Uterus (tissue), 4 donors: ENCODE measurements at places on chromosomes 12 and 14. TPM values are rescaled to one million over a fixed set of nuclear protein-coding genes. Genes with fewer than 3 reads are reported as not detected.

GYS2 gene
- not detected for total RNA-seq

DNA sequence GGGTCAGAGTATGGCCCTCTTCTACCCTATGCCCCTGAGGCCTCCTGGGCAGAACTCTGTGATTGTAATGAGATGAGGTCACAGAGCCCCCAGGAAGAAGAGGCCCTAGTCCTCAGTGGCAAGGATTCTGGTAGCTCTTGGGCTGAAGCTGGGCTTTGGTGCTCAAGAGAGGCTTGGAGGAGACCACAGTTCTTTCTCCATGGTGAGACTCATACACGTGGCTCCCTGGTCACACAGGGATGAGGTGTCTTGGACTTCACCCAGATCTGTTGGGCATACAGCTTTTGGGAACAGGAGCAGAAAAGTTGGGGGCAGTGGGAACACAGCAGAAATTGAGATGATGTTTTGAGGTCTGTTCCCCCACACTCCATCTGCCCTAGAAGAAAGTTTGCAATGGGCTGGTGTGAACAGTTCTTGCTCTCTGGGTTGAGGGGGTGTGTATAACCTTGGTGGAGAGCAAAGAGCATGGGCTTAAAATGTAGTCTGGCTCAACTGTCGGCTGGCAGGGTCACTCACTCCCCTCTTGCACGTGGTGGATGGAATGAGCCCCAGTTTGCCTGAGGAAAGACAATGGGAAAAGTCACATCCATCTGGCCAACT, at the start of gene KRT86:
Gene KRT86, plus strand, starts transcription at position 125 of the 600 bp plus-strand sequence. CDS start 27,272 bp downstream, outside the sequence.
- no peaks in the 10 kb centered on the region for H3K27me3 ChIP-seq
- no peak within 1 kb of the TSS for H3K4me3 ChIP-seq
- H3K27ac ChIP-seq = no peak within 1 kb of the TSS
- no peaks in the 10 kb centered on the region for H3K36me3 ChIP-seq
- H3K4me1 ChIP-seq = no peaks in the 10 kb centered on the region

GRCh38 chr12:56028511-56029165, 7.8 kb downstream of the IKZF4 start:
- no peak overlapping the region for H3K4me3 ChIP-seq
- H3K4me1 ChIP-seq = no peaks in the 10 kb centered on the region
- no peaks in the 10 kb centered on the region for H3K27me3 ChIP-seq
- no peak overlapping the region for H3K27ac ChIP-seq

PLCZ1 gene
- not detected for total RNA-seq

- H3K36me3 ChIP-seq = no peaks in the 10 kb centered on the region
- H3K27me3 ChIP-seq = no peaks in the 10 kb centered on the region
- DNase-seq = no peak
- H3K4me3 ChIP-seq = no peak overlapping the region
Observed at GRCh38 chr14:20524027-20524426, 18.7 kb downstream of the RNASE10 start.

ADSS1 gene
- not detected for total RNA-seq

DNA sequence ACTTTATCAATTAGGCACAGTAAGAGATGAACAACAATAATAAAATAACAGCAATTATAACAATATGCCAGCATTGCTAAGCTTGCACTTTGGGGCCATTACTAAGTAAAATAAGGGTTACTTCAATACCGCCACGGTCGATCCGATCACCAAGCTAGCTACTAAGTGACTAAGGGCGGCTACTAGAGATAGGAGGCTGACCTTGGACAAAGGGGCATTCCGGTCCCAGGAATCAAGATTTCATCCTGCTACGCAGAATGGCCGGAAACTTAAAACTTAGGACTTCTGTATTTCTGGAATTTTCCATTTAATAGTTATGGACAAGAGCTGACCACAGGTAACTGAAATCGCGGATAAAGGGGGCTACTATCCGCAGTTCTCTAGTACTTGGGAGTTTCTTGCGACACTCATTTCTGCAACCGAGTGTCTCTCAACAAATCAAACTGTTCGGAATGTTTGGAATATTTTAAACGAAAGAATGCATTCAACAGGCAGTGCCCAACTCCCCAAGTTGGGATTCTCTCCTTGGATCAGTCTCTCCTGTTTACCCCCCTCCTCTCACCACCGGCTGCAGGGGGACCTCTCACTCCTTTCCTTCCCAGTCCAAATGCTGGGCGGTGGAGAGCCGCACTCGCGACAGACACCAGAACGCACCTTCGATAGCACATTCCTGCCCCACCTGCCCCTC, 650 bp downstream of the HEBP1 start:
- peak overlapping the region; percentile 61 for H3K4me3 ChIP-seq
- H3K4me1 ChIP-seq = no peaks in the 10 kb centered on the region
- no peak for DNase-seq
- peak overlapping the region; percentile 89 for H3K27ac ChIP-seq

GRCh38 chr12:117010693-117011451, 88.3 kb downstream of the TESC start:
- H3K27ac ChIP-seq = no peak overlapping the region
- H3K4me3 ChIP-seq = no peak overlapping the region
- no peak for DNase-seq
- no peaks in the 10 kb centered on the region for H3K27me3 ChIP-seq
- H3K36me3 ChIP-seq = no peaks in the 10 kb centered on the region

- no peak for DNase-seq
- no peaks in the 10 kb centered on the region for H3K4me1 ChIP-seq
- no peaks in the 10 kb centered on the region for H3K36me3 ChIP-seq
- H3K4me3 ChIP-seq = no peak overlapping the region
- no peaks in the 10 kb centered on the region for H3K27me3 ChIP-seq
Observed at GRCh38 chr12:28440081-28440608, 249.9 kb downstream of the CCDC91 start.

DNA sequence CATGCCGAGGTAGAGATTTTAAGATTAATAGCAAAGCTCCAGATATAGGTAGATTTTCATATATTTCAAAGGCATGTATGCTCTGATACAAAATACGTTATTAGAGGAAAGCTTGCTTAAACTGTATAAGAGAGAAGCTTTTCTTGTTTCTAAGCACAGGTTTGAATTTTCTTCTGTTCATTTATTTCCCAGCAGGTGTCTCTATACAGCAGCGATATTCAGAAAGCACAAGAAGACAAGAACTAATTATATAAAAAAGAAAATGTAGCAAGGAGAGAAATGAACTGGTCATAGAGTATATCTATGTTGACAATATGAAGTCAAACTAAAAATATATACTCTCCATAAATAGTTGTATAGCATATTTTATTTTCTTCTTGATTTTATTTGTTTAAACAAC, 307.4 kb upstream of the NOVA1 start:
- no peaks in the 10 kb centered on the region for H3K4me1 ChIP-seq
- H3K36me3 ChIP-seq = no peaks in the 10 kb centered on the region
- no peak for DNase-seq
- no peaks in the 10 kb centered on the region for H3K27me3 ChIP-seq
- no peak overlapping the region for H3K27ac ChIP-seq

NKX2-1 gene
- not detected for total RNA-seq

- H3K27ac ChIP-seq = no peak overlapping the region
- no peaks in the 10 kb centered on the region for H3K4me1 ChIP-seq
- H3K4me3 ChIP-seq = no peak overlapping the region
- DNase-seq = no peak
- no peaks in the 10 kb centered on the region for H3K27me3 ChIP-seq
Observed at GRCh38 chr14:55151601-55152000, 22.5 kb downstream of the LGALS3 start.

CARMIL3 gene
- total RNA-seq = not detected

- no peak overlapping the region for H3K27ac ChIP-seq
- no peaks in the 10 kb centered on the region for H3K27me3 ChIP-seq
- H3K4me1 ChIP-seq = no peaks in the 10 kb centered on the region
- H3K36me3 ChIP-seq = no peaks in the 10 kb centered on the region
- DNase-seq = no peak
- no peak overlapping the region for H3K4me3 ChIP-seq
Observed at GRCh38 chr12:114167431-114167830, 201.3 kb upstream of the RBM19 start.

G2E3 gene
- total RNA-seq = 11.2 TPM

- H3K27me3 ChIP-seq = no peaks in the 10 kb centered on the region
- no peak for DNase-seq
- H3K36me3 ChIP-seq = no peaks in the 10 kb centered on the region
- H3K27ac ChIP-seq = no peak overlapping the region
- no peaks in the 10 kb centered on the region for H3K4me1 ChIP-seq
Observed at GRCh38 chr12:3980504-3981272, 107.5 kb upstream of the PARP11 start.

GRCh38 chr12:31037931-31038330, 35.7 kb upstream of the DDX11 start:
- H3K27ac ChIP-seq = no peak overlapping the region
- H3K4me1 ChIP-seq = no peaks in the 10 kb centered on the region
- no peak for DNase-seq
- H3K4me3 ChIP-seq = no peak overlapping the region
- H3K27me3 ChIP-seq = no peaks in the 10 kb centered on the region

- no peak overlapping the region for H3K4me3 ChIP-seq
- no peak overlapping the region for H3K27ac ChIP-seq
- no peaks in the 10 kb centered on the region for H3K4me1 ChIP-seq
- H3K27me3 ChIP-seq = no peaks in the 10 kb centered on the region
Observed at GRCh38 chr14:76880449-76880848, 54.2 kb downstream of the LRRC74A start.

TSPAN19 gene
- not detected for total RNA-seq

HOXC6 gene
- total RNA-seq = 20.4 TPM

DNA sequence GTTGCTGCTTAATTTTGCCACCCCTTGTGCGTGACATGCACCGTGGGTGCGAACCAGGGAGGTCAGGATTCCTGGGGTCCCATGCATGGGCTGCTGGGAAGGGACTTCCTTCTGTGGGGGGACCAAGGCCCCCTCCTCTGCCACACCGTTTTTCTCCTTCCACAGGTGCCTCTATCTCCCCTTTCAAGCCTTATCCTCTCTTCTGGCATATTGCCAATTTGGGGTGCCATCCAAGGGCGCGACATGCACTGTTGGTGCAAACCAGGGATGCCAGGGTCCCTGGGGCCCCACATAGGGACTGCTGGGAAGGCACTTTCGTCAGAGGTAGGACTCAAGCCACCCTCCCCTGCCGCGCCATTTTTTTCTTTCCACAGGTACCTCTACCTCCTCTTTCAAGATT, 289.0 kb downstream of the ALG10 start:
- no peaks in the 10 kb centered on the region for H3K4me1 ChIP-seq
- H3K36me3 ChIP-seq = no peaks in the 10 kb centered on the region
- no peaks in the 10 kb centered on the region for H3K27me3 ChIP-seq
- H3K27ac ChIP-seq = no peak overlapping the region
- no peak overlapping the region for H3K4me3 ChIP-seq

- H3K36me3 ChIP-seq = no peaks in the 10 kb centered on the region
- H3K27me3 ChIP-seq = no peaks in the 10 kb centered on the region
- DNase-seq = no peak
- H3K4me1 ChIP-seq = no peaks in the 10 kb centered on the region
Observed at GRCh38 chr12:65666876-65667275, 157.4 kb upstream of the HMGA2 start.

KLHL33 gene
- total RNA-seq = 2.1 TPM

- H3K27me3 ChIP-seq = no peaks in the 10 kb centered on the region
- no peak overlapping the region for H3K27ac ChIP-seq
- no peak for DNase-seq
- no peaks in the 10 kb centered on the region for H3K36me3 ChIP-seq
Observed at GRCh38 chr12:59046763-59047534, 126.6 kb upstream of the LRIG3 start.

DNA sequence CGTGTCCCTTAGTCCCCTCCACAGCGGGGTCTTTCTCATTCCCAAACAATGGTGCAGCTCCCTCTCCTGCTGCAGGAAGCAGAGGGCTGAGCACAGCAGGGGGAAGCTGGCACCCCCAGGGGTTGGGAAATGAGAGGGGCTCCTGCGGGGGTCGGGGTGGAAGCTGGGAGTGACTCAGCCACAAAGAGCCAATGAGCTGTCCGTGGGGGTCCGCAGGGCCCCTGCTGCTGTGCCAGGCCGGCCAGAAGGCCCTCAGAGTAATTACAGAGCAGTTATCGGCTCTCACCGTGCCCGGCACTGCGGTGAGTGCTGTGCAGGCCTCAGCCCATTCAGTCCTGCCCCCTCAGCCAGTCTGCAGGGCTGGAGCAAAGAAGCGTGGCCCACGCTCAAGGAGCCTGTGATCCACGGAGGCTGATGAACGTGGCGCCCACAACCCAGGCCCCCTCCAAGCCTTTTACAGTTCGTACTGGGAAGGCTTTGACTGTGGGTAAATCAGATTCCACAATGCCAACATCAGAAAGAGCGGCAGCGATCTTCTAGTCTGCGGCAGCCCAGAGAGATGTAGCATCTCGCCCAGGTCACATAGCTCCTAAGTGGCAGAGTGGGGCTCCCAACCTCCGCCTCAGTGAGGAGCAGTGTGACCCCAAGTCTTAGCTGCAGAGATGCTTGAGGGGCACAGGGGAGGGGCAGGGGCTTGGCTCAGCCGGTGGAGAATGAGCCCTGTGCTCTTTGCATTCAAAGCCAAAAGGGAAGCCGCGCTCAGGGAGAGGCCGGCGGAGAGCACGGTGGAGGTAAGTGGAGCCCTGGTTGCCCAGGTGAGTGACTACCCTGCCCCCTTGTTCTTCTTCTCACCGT, 43.4 kb downstream of the SLC6A12 start:
- H3K36me3 ChIP-seq = no peaks in the 10 kb centered on the region
- no peak overlapping the region for H3K27ac ChIP-seq
- no peaks in the 10 kb centered on the region for H3K27me3 ChIP-seq

DNA sequence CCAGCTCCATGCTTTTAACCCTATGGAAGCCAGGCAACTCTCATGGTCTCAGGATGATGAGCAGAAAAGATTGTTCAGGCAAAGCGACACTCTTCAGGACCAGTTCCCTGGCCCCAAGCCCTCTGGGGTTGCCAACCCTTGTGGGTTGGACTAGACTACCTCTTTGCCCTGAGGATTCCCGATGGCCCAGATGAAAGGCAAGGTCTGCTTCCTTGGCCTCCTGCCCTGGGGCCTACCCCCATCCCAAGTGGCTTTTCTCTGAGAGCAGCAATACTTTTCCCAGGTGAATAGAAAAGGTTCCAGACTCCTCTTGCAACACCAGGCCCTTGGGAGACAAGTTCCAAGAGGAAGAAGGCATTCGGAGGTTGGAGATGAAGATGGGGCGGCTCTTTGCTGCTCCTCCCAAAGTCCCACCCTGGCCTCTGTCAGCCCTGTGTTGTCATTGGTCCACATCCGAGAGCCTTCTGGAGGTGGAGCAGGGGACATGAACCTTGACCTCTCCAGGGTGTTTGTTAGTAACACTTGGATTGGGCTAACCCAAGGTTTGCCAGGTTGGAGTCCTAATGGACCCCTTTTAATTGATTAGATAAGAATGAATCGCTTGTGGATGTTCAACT, 131.1 kb downstream of the GCH1 start:
- H3K27me3 ChIP-seq = no peaks in the 10 kb centered on the region
- H3K36me3 ChIP-seq = no peaks in the 10 kb centered on the region
- no peak for DNase-seq
- H3K4me1 ChIP-seq = peaks cover 5% of the 10 kb centered on the region
- H3K4me3 ChIP-seq = no peak overlapping the region

B4GALNT1 gene
- total RNA-seq = 3.8 TPM

KRT72 gene
- not detected for total RNA-seq

GLIPR1L1 gene
- total RNA-seq = not detected

GRCh38 chr12:88309546-88309945, 167.4 kb downstream of the TMTC3 start:
- H3K36me3 ChIP-seq = no peaks in the 10 kb centered on the region
- H3K27me3 ChIP-seq = no peaks in the 10 kb centered on the region
- no peak overlapping the region for H3K27ac ChIP-seq
- no peak for DNase-seq

DNAI7 gene
- 0.77 TPM for total RNA-seq

ACSM4 gene
- total RNA-seq = not detected
